ENCODE measurements at places on chromosomes 2 and 18. TPM values are rescaled to one million over a fixed set of nuclear protein-coding genes. Genes with fewer than 3 reads are reported as not detected.

DNA sequence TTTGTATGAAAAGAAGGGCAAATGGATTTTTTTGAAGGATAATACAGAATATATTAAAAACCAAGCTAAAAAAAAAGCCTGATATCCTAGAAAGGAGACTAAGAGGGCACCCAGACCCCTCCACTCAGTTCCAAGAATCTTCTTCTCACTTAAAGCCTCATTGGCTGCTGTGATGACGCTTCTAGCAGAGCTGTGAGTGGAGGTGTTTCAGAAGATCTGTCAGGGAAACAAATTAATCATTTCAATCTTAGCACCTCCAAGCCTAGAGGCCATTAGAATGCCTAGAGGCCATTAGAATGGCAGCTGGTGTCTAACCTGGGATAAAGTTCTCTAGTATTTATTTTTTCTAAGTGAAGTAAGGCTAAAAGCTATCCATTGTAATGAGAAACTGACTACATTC, 164.2 kb upstream of the TMEM200C start:
- DNase-seq = no peak

- DNase-seq = no peak
Measured at GRCh38 chr2:109707281-109708147, 86.6 kb upstream of the RGPD5 start.

DNA sequence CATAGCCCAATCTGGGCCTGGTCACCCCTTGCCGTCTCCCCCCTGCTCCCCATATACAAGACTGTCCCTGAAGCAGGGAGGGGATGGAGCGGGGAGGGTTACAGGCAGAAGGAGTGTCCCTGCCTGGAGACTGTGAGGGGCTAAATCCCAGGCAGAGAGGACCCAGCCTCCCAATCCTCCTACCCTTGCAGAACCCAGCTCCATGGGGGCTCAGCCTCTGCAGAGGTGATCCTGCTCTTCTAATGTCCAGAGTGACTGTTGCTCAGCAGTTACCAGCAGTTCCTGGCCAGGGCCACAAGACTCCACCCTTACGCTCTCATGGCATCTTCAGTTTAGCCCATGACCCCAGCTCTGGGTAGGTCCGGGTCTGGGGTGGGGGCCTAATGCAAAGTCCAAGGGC, 58.1 kb downstream of the COA5 start:
- DNase-seq = no peak

ADNP2 gene
- 16.2 TPM for total RNA-seq

DNA sequence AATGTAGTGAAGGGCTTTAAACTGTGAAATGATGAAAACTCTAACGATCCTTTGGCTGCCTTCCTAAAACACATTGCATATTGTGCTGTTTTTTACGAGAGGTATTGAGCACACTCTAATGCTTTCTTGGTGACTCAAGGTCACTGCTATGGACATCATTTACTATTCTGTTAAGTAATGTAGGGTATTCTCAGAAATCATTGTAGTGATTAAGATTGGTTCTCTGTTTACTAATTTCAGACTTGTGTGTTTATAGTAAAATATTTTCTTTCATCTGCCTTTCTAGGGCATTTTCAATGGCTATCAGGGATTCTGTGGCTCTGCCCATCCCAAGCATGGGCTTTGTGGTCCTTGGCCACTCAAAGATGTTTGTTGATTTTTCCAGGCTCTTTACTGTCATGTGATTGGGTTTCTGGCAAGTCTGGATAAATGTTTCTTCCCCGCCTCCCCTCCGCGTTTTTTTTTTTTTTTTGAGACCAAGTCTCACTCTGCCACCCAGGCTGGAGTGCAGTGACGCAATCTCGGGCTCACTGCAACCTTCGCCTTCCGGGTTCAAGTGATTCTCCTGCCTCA, 29.3 kb downstream of the UBE2F start:
- DNase-seq = no peak

DNA sequence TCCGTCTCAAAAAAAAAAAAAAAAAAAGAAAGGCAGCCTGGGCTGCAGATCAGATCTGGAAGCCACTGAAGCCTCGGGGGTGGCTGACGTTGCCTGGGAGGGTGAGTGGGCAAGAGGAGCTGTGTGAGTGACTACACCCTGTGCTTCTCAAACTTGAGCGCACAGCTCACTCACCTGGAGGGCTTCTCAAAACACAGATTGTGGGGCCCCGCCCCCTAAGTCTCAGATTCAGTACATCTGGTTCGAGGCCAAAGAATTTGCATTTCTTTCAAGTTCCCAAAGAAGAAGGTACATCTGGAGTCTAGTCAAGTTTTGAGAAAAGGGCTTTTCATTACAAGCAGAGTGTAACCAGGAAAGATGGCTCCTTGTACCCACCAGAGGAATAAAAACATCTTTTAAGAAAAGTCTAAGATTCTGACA, 97.7 kb upstream of the CAB39 start:
- DNase-seq = no peak

TTN gene
- 92.5 TPM for total RNA-seq

DNA sequence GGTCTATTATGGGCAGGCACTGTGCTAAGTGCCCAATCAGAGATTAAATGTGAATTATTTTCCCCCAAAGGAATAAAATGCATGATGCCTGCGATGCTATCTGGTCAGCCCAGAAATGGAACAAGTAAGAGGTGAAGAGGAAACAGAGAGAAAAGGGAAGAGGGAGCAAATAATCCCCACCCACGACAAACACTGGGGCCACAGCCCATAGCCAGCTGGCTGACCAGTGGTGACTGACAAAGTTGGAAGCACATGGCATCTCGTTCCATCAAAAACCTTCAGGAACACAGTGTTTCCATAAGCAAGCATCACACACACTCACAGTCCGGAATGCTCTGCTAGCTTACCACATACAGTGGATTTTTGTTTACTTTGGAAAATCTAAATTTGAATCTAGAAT, 21.1 kb upstream of the COX7A2L start:
- DNase-seq = no peak

PARD3B gene
- total RNA-seq = 28.0 TPM

- DNase-seq = no peak
Measured at GRCh38 chr2:234986390-234986789, 34.6 kb downstream of the SH3BP4 start.

- DNase-seq = no peak
Measured at GRCh38 chr2:88729061-88729745, 37.7 kb downstream of the RPIA start.

DNA sequence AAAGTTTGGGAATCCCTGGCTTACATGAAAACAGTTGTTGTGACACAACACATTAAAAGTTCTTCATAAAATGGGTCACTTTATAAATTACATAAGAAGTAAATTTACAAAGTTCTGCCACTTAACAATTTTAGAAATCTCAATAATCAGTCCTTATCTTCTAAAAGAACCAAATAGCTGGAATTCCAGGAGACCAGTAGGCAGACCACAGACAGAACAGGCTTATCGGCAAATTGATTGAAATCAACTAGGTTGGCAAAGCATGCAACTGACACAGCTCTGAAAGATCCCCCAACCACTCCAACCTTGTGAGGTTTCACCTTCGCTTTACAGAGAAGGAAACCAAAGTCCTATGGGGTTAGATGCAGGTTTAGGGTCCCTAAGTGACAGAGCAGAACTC, 103.0 kb downstream of the DNER start:
- no peak for DNase-seq

DNA sequence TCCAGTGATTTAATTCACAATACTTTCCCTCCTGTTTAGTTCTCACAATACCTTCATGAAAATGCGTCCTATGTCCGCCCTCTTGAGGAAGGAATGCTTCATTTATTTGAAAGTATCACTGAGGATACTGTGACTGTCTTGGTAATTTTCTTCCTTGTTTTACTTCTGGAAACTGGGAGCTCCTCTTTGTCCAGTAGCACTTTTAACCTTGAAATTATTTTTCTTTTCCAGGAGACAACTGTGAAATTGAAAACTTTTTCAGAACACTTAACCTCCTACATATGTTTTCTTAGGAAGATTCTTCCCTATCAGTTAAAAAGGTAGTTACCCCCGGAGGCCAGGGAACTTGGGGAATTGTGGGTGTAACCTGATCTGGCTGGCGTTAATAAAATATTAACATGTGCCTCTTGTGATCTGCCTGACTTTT, 58.9 kb upstream of the STON1 start:
- peak; percentile 45 for DNase-seq

EIF2AK2 gene
- total RNA-seq = 28.7 TPM

- DNase-seq = no peak
Measured at GRCh38 chr18:36761186-36761698, 67.6 kb downstream of the TPGS2 start.

ANKRD53 gene
- total RNA-seq = 2.9 TPM

DNA sequence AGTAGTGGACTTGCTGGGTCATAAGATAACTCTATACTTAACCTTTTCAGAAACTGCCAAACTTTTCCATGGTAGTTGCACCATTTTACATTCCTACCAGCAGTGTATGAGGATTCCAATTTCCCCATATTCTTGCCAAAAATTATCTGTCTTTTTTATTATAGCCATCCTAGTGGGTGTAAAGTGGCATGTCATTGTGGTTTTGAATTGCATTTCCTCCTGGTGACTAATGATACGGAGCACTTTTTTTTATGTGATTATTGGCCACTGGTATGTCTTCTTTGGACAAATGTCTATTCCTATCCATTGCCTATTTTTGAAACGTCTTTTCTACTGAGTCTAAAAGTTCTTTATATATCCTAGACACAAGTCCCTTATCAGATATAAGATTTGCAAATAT, 44.3 kb downstream of the CACNB4 start:
- no peak for DNase-seq

CPLX4 gene
- not detected for total RNA-seq

DNA sequence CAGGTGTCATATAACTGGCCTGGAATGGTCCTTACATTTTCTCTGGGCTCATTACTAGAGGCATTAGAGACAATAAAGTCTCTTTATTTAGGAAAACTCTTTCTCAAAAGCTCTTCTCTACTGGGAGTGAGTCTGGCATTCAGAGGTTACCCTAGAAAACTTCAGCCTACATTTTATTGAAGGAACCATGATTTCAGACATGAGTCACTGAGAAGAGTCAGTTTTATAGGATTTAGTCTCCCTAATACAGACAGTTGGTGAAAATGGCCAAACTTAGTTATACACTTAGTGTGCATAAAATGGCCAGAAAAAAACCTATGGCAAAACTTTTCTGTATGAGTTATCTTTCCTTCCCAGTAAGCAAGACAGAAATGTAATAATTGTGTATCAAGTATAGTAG, 689.4 kb downstream of the ZEB2 start:
- DNase-seq = no peak

GRCh38 chr2:239716536-239717318, 308.4 kb downstream of the NDUFA10 start:
- DNase-seq = no peak

- no peak for DNase-seq
Measured at GRCh38 chr2:127048969-127049897, 57.7 kb downstream of the BIN1 start.

DNA sequence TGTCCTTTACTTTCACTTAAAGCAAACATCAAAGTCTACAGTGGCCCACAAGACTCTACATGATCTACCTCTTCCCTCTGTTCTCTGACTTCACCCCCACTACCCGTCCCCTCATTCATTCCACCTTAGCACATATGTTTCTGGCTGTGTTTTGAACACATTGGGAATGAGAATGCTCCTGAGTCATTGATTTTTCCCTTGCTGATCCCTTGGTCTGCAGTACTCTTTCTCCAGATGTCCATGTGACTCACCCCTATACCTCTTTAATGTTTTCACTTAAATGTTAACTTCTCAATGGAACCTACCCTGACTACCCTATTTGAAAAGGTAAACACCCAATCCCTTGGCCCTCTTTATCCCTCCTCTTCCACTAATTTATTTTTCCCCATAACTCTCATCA, 30.7 kb upstream of the FRZB start:
- DNase-seq = no peak

REG1B gene
- 8.1 TPM for total RNA-seq

GRCh38 chr2:119440873-119441272, 9.2 kb downstream of the TMEM37 start:
- no peak for DNase-seq

- DNase-seq = no peak
Measured at GRCh38 chr2:174503161-174503809, 16.5 kb upstream of the GPR155 start.

GRCh38 chr2:8754106-8754776, 72.4 kb downstream of the ID2 start:
- no peak for DNase-seq

COBLL1 gene
- total RNA-seq = 52.9 TPM

DNA sequence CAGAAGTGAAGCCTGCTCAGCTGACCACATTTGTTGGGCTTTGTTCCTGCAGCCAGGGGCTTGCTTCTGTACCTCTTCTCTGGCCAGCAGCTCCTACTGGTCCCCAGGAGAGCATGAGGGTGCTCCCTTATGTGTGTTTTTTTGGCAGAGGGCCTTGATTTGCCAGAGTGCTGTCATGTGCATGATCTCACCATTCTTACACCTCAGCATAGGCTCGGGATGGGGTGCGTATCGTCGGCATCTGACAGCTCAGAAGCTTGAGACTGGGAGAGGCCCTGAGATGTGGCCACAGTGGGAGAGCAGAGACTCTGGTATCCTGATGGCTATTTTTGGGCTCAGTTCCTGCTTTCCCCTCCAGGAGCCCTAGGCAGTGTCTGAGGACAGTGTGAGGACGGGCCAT, 71.2 kb downstream of the CELF4 start:
- no peak for DNase-seq

DNA sequence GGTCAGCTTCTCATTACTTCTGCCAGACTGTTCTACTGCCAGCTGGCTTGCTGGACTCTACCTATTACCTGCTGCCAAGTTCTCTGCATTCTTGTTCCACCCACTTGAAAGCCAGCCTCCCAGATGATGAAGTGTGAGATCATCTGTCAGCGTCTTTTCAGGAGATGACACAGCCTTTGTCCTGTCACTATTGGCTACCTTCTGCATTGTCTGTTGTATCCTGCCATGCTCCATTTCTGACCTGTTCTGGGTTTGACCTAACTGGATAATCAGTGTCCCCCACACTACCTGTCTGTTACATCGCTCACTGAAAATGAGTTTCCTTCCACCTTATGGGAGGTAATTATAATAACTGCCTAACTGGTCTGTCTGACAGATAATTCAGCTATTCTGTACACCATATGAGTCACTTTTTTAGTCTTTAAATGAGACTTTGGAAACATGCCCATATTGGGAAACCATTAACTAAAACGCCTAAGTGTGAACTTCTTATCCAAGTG, 520.6 kb downstream of the METTL4 start:
- peak; percentile 49 for DNase-seq

DNA sequence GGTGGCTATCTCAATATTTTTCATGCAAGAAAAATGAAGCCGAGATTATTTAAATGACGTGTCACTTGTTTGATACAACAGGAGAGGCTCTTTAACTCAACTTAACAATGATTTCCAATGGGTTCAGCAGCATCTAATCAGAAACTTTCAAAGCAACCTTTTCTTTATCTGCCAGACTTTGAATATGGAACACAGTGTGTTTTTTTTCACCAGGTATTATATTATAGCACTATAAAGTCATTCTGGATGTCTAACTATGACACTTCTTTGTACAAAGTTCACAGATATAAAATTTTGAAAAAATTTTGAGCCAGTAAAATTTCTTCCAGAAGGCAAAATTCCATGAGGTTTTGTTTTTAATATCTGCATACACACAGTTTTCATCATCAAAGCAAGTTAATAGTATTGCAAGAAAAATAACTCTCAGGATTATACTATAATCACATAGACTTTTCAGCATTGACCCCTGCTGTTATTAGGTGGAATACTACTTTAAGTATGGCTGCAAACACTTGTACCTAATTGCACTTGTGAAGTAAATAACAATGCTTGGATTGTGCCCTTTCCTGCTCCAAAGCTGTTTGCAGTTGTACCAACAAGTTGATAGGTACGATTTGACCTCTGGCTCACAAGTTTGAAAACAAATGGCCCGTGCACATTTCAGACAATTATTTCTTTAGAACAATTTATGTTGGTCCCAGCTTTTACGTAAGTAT, 44.0 kb upstream of the DSG1 start:
- DNase-seq = no peak

GRCh38 chr2:216104691-216105090, 4.5 kb upstream of the XRCC5 start:
- no peak for DNase-seq
